Thoracic aorta (tissue), 2 donors: ENCODE measurements at places on chromosomes 1 and 21. TPM values are rescaled to one million over a fixed set of nuclear protein-coding genes. Genes with fewer than 3 reads are reported as not detected.

The HMGCL gene
- total RNA-seq: 27.6 TPM

- H3K27me3 ChIP-seq: no peaks in the 10 kb centered on the region
- no peak for DNase-seq
- H3K4me1 ChIP-seq: no peaks in the 10 kb centered on the region
- H3K36me3 ChIP-seq: no peaks in the 10 kb centered on the region
- H3K4me3 ChIP-seq: no peak overlapping the region
Observed at GRCh38 chr1:64663668-64664067, 81.2 kb upstream of the RAVER2 start.

The OR2M3 gene
- total RNA-seq: not detected

The SNRNP40 gene
- total RNA-seq: 44.1 TPM

The CFHR5 gene
- total RNA-seq: not detected

GRCh38 chr1:116764466-116764898 is 10.3 kb downstream of the CD2 start:
- no peak overlapping the region for H3K27ac ChIP-seq
- H3K27me3 ChIP-seq: no peaks in the 10 kb centered on the region
- H3K4me1 ChIP-seq: no peaks in the 10 kb centered on the region
- DNase-seq: no peak

The ITLN2 gene
- 3.0 TPM for total RNA-seq

The BCL2L15 gene
- total RNA-seq: 1.7 TPM
